ENCODE measurements at places on chromosomes 7 and 10. TPM values are rescaled to one million over a fixed set of nuclear protein-coding genes. Genes with fewer than 3 reads are reported as not detected.

The TSPAN12 gene
- 9.2 TPM for total RNA-seq

The NUTM2E gene
- not detected for total RNA-seq

The MYO1G gene
- 2.4 TPM for total RNA-seq

The MEOX2 gene
- 6.2 TPM for total RNA-seq

The VSTM4 gene
- total RNA-seq = 22.2 TPM

The CPA1 gene
- total RNA-seq = not detected

The MCM10 gene
- total RNA-seq = 0.08 TPM

The MRPS24 gene
- total RNA-seq = 147 TPM

The LAMB4 gene
- not detected for total RNA-seq

The ATP6V0A4 gene
- total RNA-seq = not detected

The HYAL4 gene
- not detected for total RNA-seq

The PPP1R3A gene
- total RNA-seq = 0.54 TPM

The SGCE gene
- total RNA-seq = 117 TPM

The AKR1D1 gene
- total RNA-seq = not detected

The GFRA1 gene
- 21.0 TPM for total RNA-seq

The SLC37A3 gene
- 87.2 TPM for total RNA-seq

Measured in gastroesophageal sphincter (tissue), 4 donors.